ENCODE measurements at places on chromosomes 6 and 20.

- DNase-seq, result no peak
Measured at GRCh38 chr6:96786336-96786735, 50.9 kb downstream of the GPR63 start.

DNA sequence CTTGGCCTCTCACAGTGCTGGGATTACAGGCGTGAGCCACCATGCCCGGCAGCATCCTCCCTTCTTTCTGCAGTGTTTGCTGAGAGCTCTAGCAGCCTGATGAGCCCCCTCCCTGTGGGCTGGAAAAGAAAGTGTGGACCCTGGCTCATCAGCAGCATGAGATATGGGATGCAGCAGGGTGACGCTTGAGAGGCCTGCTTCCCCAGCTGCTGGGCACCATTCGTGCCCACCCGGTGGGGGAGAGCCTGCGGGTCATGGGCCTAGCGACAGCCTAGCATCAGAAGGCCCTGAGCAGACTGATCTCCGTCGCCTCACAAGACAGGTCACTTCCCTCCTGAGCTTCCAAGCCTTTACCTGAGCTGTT is 16.0 kb upstream of the CCDC167 start:
- DNase-seq, result no peak

GRCh38 chr20:54920491-54920890 is 445.1 kb downstream of the DOK5 start:
- no peak for DNase-seq

DNA sequence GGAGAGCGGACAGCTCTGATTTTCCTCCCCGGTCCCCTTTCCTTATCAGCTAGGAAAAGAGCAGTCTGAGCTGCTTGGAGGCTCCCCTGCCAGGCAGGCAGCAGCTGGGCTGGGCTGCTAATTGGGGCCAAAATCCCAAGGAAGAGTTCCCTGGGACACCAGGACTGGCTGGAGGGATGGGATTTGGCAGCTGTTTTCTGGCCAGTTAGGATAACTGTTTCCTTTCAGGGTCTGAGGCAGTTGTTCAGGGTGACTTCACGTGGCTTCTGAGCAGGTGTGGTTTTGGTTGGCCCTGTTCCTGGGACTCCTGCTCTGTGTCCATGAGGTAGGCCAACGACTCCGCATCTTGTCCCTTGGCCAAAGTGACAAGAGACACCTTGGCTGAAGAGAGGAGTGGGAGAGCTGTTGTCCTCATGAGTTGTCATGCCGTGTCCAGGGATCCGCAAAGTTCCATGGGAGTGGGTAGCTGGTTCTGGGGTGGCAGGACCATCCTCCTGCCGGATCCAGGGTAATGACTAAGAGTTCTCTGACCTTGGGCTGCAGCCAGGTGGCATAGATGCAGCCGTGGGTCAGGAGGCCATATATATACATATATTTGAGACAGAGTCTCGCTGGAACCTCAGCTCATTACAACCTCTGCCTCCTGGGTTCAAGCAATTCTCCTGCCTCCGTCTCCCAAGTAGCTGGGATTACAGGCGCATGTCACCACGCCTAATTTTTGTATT is 21.2 kb downstream of the MRPS18A start:
- no peak for DNase-seq

DNA sequence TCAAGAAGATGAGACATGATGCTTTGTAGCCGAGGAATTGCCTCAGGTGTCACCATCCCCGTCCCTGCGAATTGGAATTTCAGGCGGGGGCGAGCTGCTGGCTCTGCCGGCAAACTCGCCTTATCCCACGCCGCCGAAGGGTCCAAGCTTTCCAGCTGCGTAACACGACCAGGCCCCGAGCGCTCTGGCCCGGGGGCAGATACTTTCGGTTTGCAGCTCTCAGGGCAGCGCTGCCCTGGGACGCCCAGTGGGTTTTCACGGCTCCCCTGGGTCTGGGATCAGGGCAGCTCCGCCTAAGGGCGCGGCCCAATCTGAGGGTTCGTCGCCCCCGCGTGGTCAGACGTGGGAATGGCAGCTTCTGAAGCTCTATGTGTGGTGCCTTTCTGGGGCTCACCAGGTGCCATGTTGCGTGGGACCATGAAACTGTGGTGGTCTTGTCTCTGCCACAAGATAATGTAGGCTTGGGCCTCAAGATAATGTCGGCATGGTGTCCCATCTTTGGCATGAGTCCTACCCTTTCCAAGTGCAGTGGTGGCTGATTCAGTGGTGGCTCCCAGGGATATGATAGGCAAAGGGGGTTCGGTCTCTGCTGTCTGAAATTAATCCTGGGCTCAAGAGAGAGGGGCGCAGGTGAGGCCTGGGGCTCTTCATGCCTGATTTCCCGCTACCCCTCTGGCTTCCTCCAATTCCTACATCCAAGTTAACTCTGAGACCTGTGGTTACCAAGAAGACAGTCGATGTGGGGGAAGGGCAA is 21.0 kb downstream of the PIGT start:
- DNase-seq, result peak; percentile 84

DNA sequence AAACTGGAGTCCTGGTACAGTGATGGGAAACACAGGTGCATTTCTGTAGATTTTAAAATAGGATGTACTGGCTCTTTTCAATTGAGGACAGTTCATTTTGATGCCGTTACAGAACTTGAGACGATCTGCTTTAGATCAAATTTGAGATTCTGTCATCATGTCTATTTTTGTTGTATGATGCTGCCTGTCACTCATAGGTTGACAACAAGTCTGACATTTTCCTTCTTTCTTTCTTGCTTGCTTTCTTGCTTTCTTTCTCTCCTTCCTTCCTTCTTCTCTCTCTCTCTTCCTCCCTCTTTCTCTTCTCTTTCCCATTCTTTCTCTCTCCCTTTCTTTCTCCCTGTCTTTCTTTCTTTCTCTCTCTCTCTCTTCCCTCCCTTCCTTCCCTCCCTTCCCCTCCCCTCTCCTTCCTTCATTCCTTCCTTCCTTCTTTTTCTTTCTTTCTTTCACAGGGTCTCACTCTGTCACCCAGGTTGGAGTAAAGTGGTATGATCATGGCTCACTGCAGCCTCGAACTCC is 152.6 kb upstream of the SGK1 start:
- DNase-seq, result no peak

Data from activated naive CD4-positive, alpha-beta T cell (primary cell).